ENCODE measurements at places on chromosomes 2 and 18.

GRCh38 chr2:28747714-28748113, 3.9 kb upstream of the PPP1CB start:
- DNase-seq: no peak

DNA sequence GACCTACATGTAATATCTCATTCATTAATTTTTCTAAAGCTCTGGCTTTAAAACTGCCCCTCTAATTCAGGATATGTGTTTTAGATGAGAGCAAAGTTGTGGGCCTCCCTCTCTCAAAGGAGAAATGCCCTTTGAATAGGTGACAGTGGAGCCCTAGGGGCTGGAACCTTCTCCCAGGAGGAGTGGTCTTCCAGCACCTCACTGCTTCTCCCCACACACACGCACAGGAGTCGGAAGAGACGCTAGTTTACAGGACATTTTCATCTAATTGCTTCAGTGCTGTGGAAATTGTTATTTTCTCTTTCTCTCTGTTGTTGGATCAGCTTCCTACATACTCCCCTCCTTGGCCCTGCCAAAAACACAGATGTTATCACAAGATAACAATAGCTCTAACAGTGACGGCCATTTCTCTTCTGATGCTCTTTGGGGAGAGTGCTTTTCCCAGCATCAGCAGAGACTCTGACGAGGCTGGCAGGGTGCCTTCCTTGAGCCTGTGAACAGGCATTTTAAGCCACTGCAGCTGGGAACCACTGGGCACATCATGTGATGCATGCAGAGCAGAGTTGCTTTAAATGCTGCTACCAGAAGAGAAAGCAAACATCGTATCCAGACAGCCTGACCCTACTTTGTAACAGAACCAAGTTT, 209.4 kb upstream of the SP5 start:
- DNase-seq: peak; percentile 22

DNA sequence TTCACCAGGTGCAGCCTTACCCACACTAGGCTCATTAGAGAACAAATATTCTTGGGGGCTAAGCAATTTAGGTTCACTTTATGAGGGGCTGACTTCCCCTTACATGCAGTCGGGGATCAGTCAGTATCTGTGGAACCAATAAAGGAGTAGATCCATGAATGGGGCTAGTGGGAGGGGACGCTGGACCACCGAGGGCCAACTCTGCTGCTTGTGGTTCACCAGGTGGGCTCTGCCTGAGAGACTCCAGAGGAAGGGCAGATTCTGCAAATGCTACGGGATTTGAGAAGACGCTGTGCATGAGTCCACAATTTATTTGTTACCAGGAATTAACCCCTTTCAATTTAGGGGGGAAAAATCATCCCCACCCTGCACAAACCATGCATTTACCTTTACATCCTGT, 15.9 kb upstream of the HAAO start:
- no peak for DNase-seq

GRCh38 chr2:138703242-138703641, 76.9 kb downstream of the NXPH2 start:
- no peak for DNase-seq

GRCh38 chr2:4964579-4964978, 727.6 kb upstream of the SOX11 start:
- DNase-seq: no peak

- DNase-seq: peak; percentile 68
These were observed 106.4 kb downstream of the POLE4 start for GRCh38 chr2:75064691-75065396.

DNA sequence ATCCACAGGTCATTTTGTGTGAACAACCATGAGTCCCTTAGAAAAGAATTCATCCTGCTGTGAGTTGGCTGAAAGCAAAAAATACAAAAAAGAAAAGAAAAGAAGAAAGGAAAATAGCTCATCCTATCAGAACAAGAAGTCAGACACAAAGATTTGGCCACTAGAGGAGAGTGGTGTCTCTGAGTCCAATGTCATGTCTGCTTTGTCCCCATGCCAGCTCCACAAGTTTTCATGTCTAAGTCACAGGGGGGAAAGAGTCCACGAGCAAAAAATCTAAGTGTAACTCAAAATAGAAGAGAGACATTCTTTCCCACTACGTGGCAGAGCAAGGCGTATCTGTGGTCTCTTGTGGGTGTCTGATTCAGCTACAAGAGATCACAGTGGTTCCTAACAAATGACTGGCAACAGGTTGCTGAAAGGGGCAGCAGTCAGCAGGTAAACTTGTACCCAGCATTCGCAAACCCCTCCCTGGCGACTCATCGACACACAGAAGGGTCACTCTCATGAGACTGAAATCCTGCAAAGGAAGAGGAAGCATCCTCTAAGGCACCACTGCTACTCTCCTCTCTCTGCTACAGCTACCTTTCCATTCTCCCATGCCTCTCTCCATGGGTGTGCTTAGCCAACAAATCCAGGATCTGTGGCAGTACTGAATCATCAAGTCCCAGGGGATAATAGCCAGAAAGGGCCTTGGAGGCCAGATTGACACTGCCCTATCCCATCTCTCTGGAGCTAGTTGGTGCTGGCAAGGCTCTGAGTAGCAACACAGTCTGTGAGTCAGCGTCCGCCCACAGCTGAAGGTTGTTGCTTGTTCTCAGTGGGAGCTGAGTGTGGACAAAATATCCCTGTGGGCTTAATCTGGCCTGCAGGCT, 123.0 kb upstream of the SLC39A10 start:
- peak; percentile 70 for DNase-seq

Measured in hematopoietic multipotent progenitor cell treated with erythropoietin and hydrocortisone succinate and interleukin-3 and kit ligand, for 4 days (in vitro differentiated cells).